ENCODE measurements at places on chromosomes 7 and 10. TPM values are rescaled to one million over a fixed set of nuclear protein-coding genes. Genes with fewer than 3 reads are reported as not detected.

The ACBD7 gene
- 5.4 TPM for total RNA-seq

The AKR1C8 gene
- not detected for total RNA-seq

The STAG3 gene
- total RNA-seq: 0.07 TPM

The DCLRE1A gene
- 3.3 TPM for total RNA-seq

The KIAA1549 gene
- 8.2 TPM for total RNA-seq

The RBP4 gene
- total RNA-seq: 8.5 TPM

The TFEC gene
- total RNA-seq: 0.15 TPM

The PLAC9 gene
- total RNA-seq: 2.0 TPM

The CDC14C gene
- not detected for total RNA-seq

The SLC26A5 gene
- 0.86 TPM for total RNA-seq

The GRID2IP gene
- total RNA-seq: not detected

DNA sequence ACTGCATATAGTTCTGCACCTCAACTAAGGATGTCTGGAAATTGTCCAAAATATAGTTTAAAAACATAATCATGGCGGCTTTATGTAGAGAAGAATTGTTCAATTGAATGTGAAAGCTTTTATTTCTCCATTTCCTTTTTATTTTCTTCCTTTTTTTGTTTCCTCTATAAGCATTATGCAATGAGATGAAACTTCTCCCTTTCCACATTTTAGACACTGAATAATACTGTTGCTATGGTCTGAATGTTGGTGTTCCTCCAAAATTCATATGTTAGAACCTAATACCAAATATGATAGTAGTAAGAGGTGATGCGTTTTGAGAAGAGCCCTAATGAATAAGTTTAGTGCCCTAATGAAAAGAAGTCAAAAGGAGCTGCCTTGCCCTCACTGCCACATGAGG lies 175.0 kb downstream of the RNLS start:
- no peaks in the 10 kb centered on the region for H3K27me3 ChIP-seq
- H3K36me3 ChIP-seq: no peaks in the 10 kb centered on the region
- H3K4me1 ChIP-seq: no peaks in the 10 kb centered on the region
- no peak for DNase-seq

GRCh38 chr10:14571866-14572507 lies 202.7 kb downstream of the FAM107B start:
- no peaks in the 10 kb centered on the region for H3K27me3 ChIP-seq
- peak overlapping the region; percentile 71 for H3K27ac ChIP-seq
- no peak overlapping the region for H3K4me3 ChIP-seq

DNA sequence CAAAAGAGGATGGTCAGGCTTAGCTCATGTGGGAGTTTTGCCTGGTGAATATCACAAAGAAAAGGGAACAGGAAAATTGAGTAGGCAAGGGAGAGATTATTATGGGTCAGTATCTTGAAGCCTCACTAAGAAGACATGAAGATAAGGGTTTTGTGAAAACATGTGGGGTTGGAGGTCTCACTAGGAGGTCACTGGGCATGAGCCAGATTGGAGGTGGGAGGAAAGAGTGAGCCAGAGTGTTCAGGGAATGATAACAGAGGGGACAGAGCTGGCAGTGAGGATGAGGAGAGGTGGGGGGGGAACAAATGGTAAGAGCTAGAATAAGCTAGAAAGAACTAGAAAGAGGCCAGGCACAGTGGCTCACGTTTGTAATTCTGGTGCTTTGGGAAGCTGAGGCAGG lies 374.3 kb downstream of the GRID1 start:
- no peak overlapping the region for H3K4me3 ChIP-seq
- DNase-seq: no peak
- no peaks in the 10 kb centered on the region for H3K36me3 ChIP-seq
- H3K27ac ChIP-seq: no peak overlapping the region
- no peaks in the 10 kb centered on the region for H3K27me3 ChIP-seq

DNA sequence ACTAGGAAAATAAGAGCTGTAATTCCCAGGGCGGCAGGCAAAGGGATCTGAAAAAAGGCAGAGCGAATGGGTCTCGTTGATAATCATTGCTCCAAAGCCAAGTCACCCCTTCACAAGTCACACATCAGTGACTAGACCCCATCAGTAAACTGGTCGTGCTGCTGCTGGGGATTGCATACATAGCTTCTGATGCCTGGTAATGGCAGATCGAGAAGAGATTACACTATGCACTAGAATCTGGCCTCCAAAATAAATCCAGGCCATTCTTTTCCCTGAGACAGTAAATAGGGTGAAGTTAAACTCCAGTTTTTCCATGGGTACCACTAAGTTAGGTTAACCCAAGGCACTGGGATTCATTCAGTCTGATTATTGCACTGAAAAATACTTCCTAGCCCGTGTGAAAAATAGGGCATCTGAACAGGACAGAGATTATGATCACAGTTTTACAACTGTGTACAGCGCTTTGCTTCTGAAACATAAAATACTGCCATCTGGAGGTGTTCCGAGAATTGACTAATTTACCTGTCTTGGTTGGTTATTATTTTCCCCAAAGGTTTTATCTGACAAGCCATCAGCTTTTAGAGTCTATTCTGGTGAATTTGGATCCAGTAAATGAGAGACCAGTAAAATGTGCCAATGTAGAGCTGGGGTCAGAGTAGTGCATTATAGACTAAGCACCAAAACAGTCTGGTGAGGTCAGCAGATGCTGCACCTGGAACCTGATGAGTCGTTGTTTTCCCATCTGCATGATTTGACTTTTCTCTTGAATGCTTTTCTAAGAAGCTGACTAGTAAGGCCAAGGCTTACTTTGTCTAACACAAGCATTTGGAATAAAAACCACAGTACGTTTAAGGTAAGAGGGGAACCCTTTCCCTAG lies 82.9 kb upstream of the AFAP1L2 start:
- no peaks in the 10 kb centered on the region for H3K27me3 ChIP-seq
- DNase-seq: peak; percentile 41
- H3K36me3 ChIP-seq: no peaks in the 10 kb centered on the region
- H3K4me3 ChIP-seq: no peak overlapping the region

- no peaks in the 10 kb centered on the region for H3K27me3 ChIP-seq
- no peak for DNase-seq
- H3K4me3 ChIP-seq: no peak overlapping the region
- H3K27ac ChIP-seq: no peak overlapping the region
- peaks cover 17% of the 10 kb centered on the region for H3K4me1 ChIP-seq
Measured at GRCh38 chr7:121109145-121109544, 120.6 kb downstream of the CPED1 start.

GRCh38 chr7:158651968-158652565 lies 52.5 kb downstream of the NCAPG2 start:
- H3K27me3 ChIP-seq: no peaks in the 10 kb centered on the region
- H3K27ac ChIP-seq: no peak overlapping the region
- peaks cover 45% of the 10 kb centered on the region for H3K4me1 ChIP-seq
- no peak overlapping the region for H3K4me3 ChIP-seq

DNA sequence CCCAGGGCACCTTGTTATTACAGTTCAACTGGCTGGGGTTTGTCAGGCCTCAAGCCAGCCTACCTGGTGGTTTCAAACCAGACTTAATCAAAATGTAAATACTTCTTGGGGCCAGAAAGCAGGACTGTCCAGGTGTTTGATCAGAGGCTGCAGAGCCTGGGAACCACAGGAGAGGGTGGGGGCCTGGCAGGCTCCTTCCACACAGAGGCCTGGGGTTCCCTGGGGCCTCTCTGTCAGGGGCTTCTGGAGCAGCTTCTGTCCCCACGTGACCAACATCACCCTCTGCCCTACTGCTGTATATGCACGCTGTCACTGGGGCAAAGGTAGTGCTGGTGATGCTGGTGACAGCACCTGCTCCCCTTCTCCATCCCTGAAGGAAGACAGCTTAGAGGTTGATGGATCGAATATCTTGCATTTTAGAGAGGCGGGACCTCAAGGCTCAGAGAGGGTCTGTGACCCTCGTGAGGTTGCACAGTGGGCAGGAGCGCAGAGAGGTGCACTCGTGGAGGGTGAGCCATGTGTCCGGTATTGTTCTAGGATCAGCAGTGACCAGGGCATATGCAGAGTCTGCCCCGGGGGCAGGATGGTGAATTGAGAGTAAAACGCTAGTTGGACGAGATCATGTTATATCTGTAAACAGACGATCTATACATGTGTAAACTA lies 95.4 kb downstream of the GRK5 start:
- H3K4me3 ChIP-seq: no peak overlapping the region
- H3K36me3 ChIP-seq: no peaks in the 10 kb centered on the region
- no peaks in the 10 kb centered on the region for H3K27me3 ChIP-seq
- DNase-seq: no peak

DNA sequence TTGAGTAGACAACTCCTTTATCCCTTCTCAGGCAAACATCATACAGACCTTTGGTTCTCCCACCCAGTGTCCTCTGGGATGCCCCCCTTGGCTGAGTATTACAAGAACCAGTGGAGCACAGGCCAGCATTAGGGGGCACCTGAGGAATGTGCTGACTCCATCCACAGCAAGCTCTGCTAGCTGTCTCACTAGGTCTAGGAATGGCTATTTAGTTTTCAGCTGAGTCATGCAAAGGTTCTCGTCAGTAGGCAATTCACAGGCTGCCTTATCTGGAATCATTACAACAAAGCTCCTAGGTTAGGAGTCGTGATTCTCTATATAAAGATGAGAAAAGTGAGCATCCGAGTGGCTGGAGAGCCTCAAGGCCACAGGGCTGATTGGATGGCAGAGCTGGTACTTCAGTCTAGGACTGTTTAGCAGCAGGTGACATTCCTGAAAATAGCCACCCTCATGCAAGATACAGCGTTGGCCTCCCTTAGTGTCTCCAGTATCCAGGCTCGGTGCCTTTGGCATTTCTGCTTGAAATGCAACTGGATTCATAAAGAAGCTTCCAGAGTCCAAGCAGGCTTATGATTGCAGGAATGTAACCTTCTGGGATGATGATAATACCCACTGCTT lies 75.8 kb downstream of the CDCA7L start:
- no peak overlapping the region for H3K27ac ChIP-seq
- H3K4me3 ChIP-seq: no peak overlapping the region
- H3K36me3 ChIP-seq: no peaks in the 10 kb centered on the region
- peaks cover 12% of the 10 kb centered on the region for H3K4me1 ChIP-seq
- peak; percentile 28 for DNase-seq
- no peaks in the 10 kb centered on the region for H3K27me3 ChIP-seq

Measured in PC-3 (cell line).